GM03348 (cell line): ENCODE measurements at places on chromosomes 6 and 20.
A peak's percentile ranks its signal among the peaks of the same experiment; 100 is the strongest.

DNA sequence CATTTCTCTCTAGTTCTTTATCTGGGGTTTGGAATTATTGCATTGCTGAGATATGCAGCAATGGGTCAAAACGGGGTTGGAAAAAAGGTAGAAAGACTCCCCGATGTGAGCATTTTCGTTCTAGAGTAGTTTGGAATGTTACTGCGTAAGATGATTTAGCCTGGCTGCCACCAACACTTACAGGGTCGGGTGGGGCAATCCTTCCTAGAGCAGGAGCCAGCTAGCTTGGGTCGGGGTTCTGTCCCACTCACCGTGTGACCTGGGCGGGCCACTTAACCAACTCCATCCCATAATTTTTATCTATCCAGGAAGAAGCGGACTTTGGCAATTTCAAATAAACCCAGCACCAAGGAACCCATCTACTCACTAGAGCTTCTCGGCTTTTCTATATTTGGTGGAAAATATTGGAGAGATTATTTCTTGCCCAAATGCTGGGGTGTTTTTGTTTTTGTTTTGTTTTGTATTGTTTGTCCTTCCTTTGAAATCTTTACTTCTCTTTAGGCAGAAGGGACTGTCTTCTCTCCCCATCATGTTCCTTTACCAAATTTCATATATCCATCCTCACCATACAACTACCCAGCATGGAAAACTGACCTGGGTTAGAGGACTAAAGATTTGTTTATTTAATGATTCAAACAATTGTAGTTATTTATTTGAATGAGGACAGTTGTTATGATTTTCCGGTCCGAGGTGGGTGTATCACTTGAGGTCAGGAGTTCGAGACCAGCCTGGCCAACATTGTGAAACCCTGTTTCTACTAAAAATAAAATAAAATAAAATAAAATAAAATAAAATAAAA lies 72.4 kb downstream of the GPX5 start:
- no peak for DNase-seq

- DNase-seq: peak; percentile 98
Measured at GRCh38 chr20:2651772-2652723, at the start of gene NOP56. TSS of gene NOP56 (plus strand) at chr20:2652632. CDS start at chr20:2652661, 29 bp downstream.

GRCh38 chr20:62887152-62887859 lies 25.7 kb upstream of the TCFL5 start:
- no peak for DNase-seq

- no peak for DNase-seq
Measured at GRCh38 chr6:111832833-111833418, 40.3 kb downstream of the FYN start.

GRCh38 chr6:37492991-37493660 lies 6.6 kb downstream of the CCDC167 start:
- DNase-seq: no peak

DNA sequence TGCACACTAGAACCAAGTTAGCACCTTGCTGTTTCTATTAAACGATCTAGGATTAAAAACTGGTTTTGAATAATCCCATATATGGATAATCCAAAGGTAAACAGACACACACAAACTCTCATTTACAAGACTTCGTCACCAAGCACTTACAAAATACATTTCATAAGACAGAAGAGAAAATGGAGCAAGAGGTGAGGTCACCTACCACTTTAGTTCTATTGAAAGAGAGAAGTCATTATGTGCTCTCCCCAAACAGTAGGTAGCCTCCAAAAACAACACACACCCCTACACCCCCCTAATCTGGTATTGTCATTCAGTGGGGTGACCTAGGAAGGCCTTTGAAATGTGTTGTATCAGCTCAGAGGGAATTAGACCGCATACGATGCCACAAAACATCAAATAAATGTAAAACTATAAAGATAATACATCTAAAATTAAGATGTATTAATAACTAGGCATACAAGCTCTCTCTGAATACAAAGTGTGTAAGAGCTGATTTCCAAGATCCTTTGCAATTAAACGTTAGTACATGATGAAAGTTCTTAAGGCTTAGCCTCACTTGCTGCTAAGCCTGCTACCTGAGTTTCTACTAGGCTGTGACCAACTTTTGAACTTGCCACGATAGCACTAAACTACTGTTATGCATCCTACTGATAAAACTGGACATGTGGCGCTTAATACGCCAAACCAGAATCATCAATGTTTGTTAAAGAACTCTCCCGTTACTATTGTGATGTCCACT lies 1.6 kb downstream of the SRPK1 start:
- no peak for DNase-seq

DNA sequence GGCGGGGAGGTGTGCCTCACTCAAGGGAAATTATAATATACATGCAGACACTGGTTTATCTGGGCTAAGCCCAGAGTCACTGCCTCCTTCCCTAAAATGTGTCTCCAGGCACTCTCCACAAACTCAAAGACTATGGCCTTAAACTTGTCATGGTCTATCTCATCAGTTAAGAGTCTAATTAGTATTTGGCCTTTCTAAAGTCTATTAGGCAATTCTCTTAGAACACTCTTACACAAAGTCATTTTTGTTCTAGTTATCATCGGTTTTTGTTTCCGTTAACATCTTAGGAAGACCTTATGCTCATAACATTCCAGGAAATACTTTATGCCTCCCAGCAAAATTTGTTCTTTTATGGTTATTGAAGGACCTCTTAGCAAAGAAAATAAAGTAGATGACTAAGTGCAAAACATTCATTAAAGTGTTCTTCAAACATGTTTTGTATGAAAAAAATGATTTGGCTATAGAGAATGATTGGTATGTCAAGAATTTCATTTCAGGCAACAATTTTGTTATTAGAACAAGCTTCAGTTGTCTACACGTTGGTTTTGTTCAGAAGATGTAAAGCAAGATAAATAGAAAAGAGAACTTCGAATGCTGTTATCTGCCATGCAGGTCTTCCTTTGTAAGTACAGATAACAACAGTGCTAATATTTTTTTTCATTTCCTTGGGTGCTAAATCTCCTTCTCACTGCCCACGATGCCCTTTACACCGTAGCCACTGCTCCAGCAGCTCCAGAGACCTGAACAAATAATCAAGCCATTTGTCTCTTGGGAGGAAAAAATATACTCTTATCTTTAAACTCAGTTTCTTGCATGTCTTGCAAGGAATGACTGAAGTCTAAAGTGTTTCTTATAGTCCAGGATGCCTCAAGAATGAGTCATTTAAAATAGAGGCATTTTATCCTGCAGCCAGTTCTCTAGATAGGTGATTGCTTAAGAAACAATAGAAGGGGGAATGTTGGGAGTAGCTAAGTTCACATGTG lies 170.4 kb downstream of the HTR1B start:
- peak; percentile 39 for DNase-seq

DNA sequence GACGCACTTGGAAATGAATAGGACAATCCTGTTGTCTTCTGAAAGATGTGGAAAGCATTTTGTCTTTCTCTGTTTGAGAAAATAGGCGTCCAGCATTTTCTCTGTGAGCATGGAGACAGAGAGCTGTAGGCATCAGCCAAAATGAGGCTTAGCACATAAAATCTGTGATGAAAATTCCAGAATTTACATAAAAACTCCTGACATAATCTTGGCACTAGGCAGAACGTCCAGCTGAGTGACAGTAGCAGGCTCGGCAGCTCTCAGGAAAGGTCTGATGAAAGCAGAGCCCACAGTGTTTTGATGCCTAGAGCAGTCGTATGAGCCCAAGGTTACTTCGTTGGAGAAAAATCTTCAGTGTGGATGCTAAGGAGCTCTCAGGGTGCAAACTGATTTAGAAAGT lies 543.3 kb upstream of the MAP3K7 start:
- DNase-seq: no peak

DNA sequence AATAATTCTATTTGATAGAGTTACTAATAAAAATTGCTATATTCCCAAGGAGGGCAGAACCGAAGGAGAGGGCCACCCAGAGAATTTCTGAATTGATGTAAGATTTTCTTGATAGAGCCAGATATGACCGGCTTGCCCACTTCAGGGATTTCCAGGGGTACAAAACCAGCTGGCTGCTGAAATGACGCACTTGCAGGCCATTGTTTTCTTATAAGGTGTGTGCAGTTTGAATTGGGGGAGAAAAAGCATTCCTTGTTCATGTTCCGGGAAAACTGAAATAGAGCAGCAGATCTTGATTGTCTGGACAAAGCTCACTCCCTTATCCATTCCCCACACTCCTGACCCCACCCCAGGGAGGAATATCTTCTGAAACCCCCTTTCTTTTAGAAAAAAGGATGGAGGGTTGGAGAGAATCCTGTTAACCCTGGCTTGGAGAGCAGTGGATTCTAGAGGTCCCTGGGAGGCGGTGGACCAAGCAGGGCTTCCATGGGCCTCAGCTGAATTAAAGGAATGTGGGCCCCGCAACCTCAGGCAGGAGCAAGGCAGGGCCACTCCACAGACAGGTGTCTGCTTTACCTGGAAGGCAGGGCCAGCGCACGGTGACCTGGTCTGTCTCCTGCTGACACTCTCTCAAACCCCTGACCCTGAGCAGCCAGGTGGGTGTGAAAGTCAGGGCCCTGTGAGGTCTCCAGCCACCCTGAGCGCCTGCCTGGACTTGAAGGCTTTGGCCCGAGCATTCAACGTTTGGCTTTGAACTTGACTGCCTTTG lies 96.4 kb downstream of the TMEM170B start:
- no peak for DNase-seq

DNA sequence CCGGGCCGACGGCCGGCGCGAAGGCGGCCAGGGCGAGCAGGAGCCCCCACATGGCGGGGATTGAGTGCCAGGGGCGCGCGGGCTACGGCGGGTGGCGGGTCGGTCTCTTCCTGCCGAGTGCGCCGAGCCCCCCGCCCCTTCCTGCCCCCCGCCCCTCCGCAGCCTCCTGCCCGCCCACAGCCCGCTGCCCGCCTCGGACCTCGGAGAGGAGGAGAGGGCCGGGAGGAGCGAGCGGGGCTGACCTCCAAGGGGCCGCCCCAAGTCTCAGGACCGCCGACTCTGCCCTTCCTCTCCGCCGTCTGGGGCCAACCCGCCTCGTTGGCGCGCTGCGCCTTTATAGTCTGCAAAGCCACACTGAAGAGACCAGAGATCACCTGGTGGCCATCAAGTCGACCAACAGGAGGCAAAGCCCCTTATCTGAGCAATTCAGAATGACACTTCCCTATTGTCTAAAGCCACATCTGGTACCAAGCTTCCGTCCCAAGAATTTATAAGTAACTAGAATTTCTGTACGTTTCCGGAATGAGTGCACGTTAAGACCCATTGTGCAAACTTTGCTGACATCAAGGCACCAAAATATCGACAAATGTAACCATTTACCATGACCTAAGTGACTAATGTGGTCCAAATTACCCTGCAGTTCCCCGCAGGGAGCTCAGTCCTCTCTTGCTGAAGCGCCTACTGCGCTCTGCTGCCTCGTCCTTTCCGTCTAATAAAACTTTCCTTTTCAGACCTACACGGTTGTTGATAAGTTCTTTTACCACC lies at the start of gene CPXM1:
CPXM1 (minus strand) TSS at position 107 of the 765 bp plus-strand sequence; CDS start at position 52, 55 bp downstream.
- no peak for DNase-seq

GRCh38 chr20:6769903-6770785 lies 2.7 kb downstream of the BMP2 start:
- DNase-seq: peak; percentile 18

DNA sequence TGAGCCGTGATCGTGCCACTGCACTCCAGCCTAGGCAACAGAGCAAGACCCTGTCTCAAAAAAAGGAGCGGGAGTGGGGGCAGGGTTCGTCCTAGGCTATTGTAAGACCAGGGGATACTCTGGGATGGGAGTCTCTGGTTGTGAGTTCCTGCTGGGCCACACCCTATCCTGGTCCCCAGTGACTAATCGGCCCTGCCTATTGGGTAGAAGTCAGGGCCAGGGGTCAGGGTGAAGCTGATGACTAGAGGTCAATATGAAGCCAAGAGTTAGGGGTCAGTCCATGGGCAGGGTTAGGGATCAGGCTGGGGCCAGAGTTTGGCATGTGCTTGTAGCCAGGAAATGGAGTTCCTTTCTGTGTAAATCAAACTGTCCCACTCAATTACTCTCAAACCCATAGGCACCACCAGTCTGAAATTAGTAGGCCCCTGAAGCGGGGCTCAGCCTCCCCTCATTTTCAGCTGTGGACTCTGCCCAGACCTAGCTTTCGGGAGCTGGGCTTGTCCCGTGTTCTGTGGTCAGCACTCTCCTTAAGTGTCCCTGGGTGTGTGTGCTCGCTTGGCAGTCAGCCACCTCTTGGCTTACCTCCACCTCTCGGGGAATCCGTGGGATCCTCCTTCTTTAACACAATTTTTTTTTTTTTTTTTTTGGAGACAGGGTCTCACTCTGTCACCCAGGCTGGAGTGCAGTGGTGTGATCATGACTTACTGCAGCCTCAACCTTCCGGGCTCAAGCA lies 1.8 kb downstream of the HSPA12B start:
- DNase-seq: no peak

DNA sequence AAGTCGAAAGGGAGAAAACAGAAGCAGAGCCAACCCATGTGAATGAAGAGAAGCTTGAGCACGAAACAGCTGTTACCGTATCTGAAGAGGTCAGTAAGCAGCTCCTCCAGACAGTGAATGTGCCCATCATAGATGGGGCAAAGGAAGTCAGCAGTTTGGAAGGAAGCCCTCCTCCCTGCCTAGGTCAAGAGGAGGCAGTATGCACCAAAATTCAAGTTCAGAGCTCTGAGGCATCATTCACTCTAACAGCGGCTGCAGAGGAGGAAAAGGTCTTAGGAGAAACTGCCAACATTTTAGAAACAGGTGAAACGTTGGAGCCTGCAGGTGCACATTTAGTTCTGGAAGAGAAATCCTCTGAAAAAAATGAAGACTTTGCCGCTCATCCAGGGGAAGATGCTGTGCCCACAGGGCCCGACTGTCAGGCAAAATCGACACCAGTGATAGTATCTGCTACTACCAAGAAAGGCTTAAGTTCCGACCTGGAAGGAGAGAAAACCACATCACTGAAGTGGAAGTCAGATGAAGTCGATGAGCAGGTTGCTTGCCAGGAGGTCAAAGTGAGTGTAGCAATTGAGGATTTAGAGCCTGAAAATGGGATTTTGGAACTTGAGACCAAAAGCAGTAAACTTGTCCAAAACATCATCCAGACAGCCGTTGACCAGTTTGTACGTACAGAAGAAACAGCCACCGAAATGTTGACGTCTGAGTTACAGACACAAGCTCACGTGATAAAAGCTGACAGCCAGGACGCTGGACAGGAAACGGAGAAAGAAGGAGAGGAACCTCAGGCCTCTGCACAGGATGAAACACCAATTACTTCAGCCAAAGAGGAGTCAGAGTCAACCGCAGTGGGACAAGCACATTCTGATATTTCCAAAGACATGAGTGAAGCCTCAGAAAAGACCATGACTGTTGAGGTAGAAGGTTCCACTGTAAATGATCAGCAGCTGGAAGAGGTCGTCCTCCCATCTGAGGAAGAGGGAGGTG lies 38.7 kb downstream of the ZBTB2 start:
- no peak for DNase-seq

GRCh38 chr6:63537201-63537958 lies 34.9 kb upstream of the LOC128125822 start:
- DNase-seq: no peak

DNA sequence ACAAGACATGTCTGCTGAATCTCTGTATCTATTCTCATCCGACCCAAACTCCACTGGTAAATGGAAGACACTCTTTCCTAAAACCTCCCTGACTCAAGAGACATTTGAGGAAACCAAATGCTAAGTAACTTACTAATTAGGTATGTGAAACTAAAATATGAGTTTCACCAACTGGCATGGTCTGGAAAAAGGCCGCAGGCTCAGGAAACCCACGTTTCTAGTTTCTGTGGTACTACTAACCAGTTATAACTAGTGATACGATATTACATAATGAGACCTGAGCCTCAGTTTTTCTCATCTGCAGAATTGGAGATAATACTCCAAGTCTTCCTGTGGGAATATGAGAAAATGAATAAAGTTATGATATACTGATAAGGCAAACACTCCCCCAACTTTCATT lies 39.9 kb downstream of the ZNF391 start:
- DNase-seq: no peak

GRCh38 chr6:40630051-40630450 lies 42.9 kb upstream of the LRFN2 start:
- DNase-seq: no peak

GRCh38 chr6:151699719-151700118 lies 107.8 kb upstream of the ESR1 start:
- no peak for DNase-seq
